ENCODE measurements at places on chromosomes 1 and 21.
A peak's percentile ranks its signal among the peaks of the same experiment; 100 is the strongest.

- DNase-seq, result no peak
Observed at GRCh38 chr1:192747301-192747700, 61.5 kb upstream of the RGS2 start.

GRCh38 chr1:99850459-99851291 lies 514 bp downstream of the AGL start:
- no peak for DNase-seq

GRCh38 chr1:21189906-21190500 lies 13.3 kb upstream of the EIF4G3 start:
- no peak for DNase-seq

DNA sequence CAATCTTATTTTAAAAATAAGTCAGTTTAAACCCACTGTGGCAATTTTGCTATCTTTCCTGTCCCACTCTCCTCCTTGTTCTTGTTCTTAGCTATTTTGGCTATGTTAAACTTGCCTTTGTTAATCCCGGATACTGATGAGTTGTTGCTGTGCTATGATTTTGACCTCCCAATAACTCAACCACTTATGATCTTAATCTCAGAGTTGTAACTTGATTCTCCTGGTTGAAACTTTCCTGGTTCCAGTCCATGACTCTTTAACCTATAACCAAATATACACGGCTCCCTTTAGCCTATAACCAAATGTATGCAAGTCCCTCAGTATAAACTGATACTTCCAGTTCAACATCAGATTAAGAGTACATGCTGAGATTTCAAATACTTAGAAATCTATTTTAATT lies 15.6 kb upstream of the ACADM start:
- DNase-seq, result no peak

DNA sequence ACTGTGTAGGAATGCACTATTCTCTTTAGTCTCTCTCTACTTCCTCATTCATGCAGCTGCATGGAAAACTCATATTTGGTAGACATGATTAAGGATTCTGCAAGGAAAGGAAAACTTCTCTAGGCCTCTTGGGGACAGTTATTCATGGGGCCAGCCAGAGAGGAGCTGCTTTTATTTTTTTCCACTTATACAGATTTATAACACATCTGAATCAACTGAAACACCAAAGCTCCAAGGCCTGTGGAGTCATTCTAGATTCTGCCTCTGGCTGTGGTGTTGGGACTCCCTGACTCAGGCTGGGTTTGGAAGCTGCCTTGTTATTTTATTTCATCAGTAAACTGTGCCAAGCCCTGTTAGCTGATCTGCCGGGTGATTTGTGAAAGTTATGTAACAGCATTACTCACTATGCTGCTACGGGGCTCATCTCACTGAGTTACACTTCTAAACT lies 83.9 kb upstream of the EDEM3 start:
- no peak for DNase-seq

- no peak for DNase-seq
Observed at GRCh38 chr1:81569761-81570160, 231.0 kb upstream of the ADGRL2 start.

DNA sequence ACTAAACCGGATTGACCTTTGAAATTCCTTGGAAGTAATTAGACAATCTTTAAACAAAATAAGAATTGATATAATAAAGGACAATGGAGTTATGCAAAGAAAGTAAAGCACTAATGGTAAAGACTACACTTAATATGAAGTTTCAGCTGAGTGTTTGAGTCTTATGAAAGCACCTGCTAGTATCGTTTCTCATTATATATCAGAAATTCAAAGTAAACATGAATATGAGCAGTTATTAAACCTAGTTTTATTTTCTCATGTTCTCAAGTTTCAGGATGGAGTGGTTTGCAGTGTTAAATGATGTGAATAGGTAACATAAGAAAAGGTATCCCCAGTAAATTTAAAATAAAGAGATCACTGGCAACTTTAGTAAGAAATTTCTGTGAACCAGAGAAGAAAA lies 188.6 kb downstream of the ZP4 start:
- DNase-seq, result no peak

GRCh38 chr1:156707417-156708217 lies 2.2 kb upstream of the CRABP2 start:
- no peak for DNase-seq

GRCh38 chr1:22039594-22040285 lies 12.8 kb upstream of the CDC42 start:
- peak; percentile 79 for DNase-seq

- DNase-seq, result no peak
Observed at GRCh38 chr1:233443040-233443760, 115.7 kb downstream of the MAP3K21 start.

DNA sequence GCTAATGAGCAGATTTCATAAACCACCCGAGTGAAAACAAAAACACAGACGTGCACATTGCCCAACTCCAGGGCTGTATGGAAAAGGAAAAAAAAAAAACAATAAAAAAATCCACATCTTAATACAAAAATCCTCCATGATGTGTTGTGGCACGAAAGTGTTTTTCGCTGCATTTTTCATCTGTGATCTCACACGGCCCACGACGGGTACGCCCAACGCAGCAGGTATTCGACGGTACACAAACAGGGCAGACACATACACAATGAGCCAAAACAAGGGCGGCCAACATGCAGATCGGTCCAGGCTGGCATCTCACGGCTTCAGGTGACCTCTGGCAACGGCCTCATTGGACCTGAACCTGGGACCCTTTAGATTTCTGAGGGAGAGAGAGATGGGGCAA lies 31.1 kb downstream of the CASZ1 start:
- no peak for DNase-seq

DNA sequence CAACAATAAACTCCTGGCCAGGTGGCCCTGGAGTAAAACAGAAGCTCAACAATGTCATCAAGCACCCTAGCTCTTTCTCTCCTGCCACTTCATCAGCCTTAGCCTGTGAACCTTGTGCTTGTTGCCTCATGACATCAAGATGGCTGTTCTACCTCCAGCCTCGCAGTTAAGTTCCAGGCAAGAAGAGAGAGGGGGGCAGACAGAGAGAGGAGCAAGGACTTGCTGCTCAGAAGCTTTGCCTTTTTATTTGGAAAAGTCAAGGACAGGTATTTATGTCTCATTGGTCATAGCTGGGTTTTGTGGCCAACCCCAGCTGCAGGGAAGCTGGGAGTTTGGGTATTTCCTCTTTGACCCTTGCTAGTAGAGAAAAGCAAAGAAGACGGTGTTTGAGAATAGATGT lies 60.3 kb upstream of the GADD45A start:
- DNase-seq, result no peak

DNA sequence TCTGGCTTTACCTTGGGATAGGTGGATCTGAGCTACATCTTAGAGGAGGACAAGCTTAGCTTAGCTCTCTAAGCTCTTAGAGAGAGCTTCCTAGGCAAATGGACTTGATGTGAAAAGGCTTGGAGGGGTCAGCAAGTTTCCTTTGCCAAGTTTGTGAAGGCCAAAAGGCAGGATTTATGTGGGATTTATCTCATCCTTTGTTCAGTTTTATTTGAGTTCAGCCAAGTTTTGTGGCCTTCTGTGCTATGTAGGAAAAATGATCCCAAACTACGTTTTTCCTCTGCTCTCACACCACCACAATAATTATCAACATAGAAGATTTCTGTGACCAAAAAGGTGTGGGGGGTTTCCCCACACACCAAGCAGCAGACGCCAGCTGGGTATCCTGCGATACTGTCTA lies 26.0 kb upstream of the RNF11 start:
- no peak for DNase-seq

DNA sequence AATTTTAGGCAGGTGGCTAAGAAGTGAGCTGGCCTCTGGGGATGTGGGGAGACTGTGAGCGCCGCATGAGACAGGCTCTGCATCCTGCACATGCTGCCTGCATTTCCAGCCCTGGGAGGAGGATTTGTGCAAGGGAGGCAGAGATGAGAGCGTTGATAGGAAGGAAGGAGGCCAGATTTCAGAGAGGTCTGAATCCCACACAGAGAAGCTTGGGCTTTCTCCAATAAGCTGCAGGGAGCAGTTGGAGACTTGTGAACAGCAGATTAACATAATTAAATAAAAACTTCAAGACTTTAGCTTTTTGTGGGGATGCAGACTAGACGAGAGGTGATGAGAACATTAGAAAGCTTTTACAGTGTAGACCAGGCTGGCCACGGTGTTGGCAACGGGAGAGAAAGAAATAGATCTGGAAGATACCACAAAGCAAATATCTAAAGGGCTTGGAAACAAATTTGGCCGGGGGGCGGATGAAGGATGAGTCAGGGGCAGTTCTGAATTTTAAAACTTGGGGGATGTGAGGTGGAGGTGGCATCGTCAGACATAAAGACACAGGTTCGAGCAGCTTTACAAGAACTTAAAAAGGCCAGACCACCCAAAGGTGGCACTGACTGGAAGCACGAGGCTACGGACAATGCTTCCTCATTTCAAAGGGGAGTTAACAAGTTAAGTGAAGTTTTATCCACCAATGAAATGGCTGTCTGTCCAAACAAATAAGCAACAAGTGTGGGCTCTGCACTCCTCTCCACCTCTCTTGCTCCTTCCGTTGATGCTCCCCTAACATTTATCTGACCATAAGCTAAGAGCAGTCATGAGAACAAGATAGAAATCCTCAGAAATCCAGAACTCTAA lies 57.0 kb downstream of the HIVEP3 start:
- DNase-seq, result no peak

- DNase-seq, result no peak
Observed at GRCh38 chr1:89599332-89599630, 33.6 kb upstream of the LRRC8C start.

DNA sequence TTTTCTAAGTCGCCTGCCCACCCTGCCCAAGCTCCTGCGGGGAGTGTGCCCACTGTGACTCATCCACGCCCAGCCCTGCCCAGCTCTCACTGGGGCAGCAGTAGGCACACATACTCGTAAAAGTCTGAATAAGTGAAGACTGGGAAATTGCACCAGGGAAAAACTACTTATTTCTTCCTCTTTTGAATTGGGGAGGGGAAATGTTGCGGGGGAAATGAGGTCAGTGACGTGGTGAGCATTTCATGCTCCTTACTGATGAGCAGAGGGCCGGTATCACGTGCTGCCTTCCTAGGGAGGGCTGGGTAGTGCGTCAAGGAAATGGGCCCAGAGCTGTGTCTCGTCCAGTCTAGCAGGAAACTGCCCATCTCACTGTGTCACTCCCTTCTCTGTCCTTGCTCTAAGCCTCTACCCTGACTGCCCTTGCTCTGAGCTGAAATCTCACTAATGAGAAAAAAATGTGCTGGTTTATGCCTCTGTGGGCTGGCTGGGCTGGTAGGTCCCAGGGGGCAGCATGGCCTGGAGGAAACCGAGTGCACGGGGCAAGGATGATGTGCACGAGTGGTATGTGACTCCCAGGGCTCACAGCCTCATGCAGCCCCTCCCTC lies 13.5 kb upstream of the TNFRSF1B start:
- DNase-seq, result no peak

Data from stimulated activated CD8-positive, alpha-beta memory T cell treated with anti-CD3 and anti-CD28 coated beads, Interleukin-2, amount 100 ng/mL, for 1 hour (primary cell).